Esophagus muscularis mucosa (tissue), 4 donors: ENCODE measurements at places on chromosomes 2 and 18. TPM values are rescaled to one million over a fixed set of nuclear protein-coding genes. Genes with fewer than 3 reads are reported as not detected.

DNA sequence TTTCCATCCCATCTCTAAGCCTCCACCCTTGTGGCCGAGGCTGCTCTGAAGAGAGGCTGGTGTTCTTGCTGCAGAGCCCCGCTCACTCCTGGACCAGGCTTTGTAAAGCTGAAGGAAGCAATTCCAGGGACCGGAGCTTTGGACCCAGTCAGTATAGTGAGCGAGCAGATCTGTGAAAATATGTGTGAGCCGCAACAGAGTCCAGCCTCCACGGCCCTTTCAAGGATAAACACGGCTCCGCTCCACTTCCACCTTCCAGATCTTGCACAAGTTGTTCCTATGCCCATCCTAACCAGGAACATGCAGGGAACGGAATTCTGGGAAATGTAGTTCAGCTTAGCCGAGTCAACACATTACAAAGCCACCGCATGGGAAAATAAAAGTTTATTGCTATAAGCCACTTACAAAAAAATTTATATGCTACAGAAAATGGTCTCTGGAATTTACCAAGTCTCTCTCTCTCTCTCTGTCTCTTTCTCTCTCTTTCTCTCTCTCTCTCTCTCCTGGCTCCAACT, 151.7 kb upstream of the ZNF521 start:
- DNase-seq: no peak

GRCh38 chr2:41965909-41966295, 81.9 kb upstream of the PKDCC start:
- DNase-seq: no peak

- DNase-seq: no peak
These were observed 136.5 kb upstream of the SP5 start for GRCh38 chr2:170578606-170579005.

GRCh38 chr18:75207310-75208154, 1.4 kb downstream of the PTGR3 start:
- DNase-seq: peak; percentile 90

- no peak for DNase-seq
These were observed 1101.4 kb downstream of the CBLN2 start for GRCh38 chr18:71442731-71443141.

- no peak for DNase-seq
These were observed 44.1 kb downstream of the CABLES1 start for GRCh38 chr18:23179416-23179815.

- DNase-seq: no peak
These were observed 45.2 kb downstream of the CYP1B1 start for GRCh38 chr2:38030635-38031355.

GRCh38 chr2:127621981-127622431, 23.9 kb upstream of the GPR17 start:
- DNase-seq: no peak

GRCh38 chr18:51234117-51235008, 36.9 kb upstream of the MEX3C start:
- no peak for DNase-seq

GRCh38 chr2:47518497-47519146, 115.7 kb downstream of the MSH2 start:
- no peak for DNase-seq

DNA sequence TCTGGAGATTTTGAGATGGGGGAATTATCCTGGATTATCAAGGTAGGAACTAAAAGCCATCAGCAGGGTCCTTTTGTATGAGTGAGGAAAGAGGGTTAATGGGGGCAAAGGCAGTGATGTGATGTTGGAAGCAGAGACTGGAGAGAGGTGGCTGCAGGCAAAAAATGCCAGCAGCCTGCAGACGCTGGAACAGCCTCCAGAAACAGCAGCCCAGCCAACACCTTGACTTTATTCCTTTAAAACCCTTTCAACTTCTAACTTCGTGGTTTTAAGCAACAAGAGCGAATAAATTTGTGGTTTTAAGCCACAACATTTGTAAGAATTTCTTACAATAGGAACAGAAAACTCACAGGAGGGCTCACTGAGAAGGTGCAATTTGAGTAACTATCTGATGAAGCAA, 523.1 kb upstream of the HS6ST1 start:
- DNase-seq: no peak

GRCh38 chr2:139216435-139216834, 436.2 kb upstream of the NXPH2 start:
- DNase-seq: no peak

- DNase-seq: peak; percentile 79
These were observed 81.5 kb downstream of the BCL2 start for GRCh38 chr18:63237881-63238692.

GRCh38 chr2:179467960-179468359, 203.3 kb upstream of the SESTD1 start:
- no peak for DNase-seq

- peak; percentile 82 for DNase-seq
These were observed 143.1 kb upstream of the L3MBTL4 start for GRCh38 chr18:6557770-6558248.

- no peak for DNase-seq
These were observed 118.3 kb upstream of the NCK2 start for GRCh38 chr2:105626212-105626965.

DNA sequence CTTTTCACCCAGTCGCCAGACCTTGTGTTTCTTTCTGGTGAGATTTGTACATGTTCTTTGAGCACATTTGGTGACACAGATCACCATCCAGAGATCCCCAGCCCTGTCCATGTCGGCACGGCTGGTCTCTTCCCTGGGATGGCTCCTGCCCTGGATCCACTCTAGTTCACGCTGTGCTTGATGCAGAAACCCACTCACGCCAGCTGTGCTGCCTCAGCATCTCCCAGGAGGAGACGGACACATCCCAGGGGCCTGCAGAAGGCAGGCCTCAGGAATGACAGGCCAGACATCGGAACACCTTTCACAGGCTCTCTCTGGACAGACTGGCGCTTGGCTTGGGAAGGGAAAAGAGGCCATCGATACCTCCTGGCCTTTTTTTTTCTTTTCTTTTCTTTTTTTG, 203.6 kb downstream of the ACKR3 start:
- DNase-seq: no peak

- no peak for DNase-seq
These were observed 563.5 kb upstream of the KLHL29 start for GRCh38 chr2:22821458-22821857.

- no peak for DNase-seq
These were observed 162.4 kb downstream of the DSEL start for GRCh38 chr18:67354091-67354490.

DNA sequence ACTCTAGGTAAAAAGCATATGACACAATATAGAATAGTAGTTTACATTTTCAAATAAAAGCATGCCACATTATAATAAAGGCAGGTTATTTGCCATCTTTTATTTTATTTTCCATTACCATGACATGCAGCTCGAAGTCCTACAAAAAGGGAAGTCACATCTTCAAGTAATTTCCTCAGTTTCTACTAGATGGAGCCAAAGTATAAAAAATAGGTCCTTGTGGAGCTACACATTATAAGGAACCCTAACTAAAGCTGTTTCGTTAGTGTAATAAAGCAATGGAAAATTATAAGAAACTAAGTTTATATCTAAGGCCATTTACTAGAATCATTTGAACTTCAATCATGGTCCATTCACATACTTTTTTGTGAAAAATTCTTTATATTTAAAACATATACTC, 674.5 kb downstream of the KCNJ3 start:
- no peak for DNase-seq

- no peak for DNase-seq
These were observed 51.4 kb upstream of the RIOK3 start for GRCh38 chr18:23401400-23402347.

GRCh38 chr18:35478520-35479435, 19.0 kb downstream of the INO80C start:
- DNase-seq: no peak

- no peak for DNase-seq
These were observed 214.3 kb upstream of the NXPH2 start for GRCh38 chr2:138994502-138994901.

DNA sequence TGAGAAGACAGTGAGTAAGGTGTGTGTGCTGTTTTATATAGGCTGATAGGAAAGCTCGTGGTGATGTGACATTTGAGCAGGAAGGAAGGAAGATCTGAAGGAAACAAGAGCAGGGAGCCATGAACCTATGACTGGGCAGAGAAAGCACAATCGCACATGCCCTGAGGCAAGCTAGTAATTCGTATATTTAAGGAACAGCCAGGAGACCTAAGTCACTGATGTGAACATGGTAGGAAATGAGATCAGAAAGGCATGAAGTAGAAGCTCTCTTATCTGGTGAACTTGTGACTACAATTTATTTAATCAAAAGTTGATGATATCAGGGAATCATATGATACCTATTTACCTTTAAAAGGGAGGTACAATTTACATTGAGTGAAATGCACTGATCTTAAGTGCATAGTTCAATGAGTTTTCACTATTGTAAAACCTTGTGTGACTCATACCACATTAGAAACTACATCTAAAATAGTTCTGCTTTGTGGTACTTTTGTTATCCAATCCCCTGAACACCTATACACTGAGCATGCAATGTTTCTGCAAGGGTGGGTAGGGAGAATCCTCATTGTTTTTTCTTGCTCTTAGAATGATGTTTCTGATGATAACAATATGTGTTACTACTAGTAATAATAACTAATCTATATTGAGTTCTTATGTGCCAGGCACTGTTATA, 67.5 kb downstream of the GALNT13 start:
- DNase-seq: no peak

DNA sequence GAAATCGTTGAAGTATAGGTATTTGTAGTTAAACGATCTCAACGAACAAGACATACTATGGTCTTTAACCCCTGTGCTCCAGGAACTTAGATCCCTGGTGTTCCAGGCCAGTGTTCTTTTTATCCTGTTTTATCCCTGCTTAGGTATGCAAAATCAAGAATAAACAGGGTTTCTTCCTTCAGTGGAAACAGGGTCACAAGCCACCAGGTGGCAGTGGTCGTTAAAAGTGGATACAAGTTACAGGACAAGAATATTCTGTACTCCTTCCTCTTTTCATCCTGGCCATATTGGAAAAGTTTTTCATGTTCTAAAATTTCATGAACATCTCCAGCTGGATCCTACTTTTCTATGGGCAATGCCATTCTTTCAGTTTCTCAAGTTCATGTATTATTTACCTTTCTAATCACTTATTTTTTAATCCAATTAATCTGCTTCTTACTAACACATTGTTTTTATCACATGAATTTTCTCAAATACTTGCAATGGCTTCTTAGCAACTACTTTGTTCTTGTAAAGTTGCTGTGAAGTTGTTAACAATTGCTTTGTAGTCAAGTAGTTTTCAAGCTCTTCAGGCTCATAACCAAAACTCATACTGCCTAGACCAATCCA, 16.4 kb upstream of the HNMT start:
- DNase-seq: no peak

GRCh38 chr2:118032169-118033013, 18.5 kb upstream of the CCDC93 start:
- no peak for DNase-seq

DNA sequence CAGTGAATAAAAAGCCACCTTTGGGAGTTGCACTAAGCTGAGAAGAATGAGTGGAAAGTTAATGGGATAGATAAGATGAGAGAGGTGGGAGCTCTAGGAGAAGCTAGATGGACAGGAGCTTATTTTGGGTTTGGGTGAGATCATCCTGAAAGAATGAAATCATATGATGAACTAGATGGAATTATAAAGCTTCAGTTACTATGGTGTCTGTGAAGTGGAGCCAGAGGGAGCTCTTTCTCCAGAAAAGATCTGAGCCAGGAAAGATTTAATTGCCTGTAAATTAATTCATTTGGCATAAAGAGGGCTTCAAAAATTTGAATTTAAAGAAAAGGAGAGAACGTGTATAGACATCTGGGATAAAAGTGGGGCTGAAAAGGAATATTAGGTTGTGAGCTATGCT, 10.3 kb downstream of the DNAH6 start:
- no peak for DNase-seq

The SLC38A11 gene
- 3.8 TPM for total RNA-seq

The TWIST2 gene
- 47.9 TPM for total RNA-seq

The EGR4 gene
- total RNA-seq: not detected

The SLC16A14 gene
- total RNA-seq: 2.8 TPM

The CFC1 gene
- total RNA-seq: not detected
